HS-27A (cell line): ENCODE measurements at places on chromosomes 2 and 18.
A peak's percentile ranks its signal among the peaks of the same experiment; 100 is the strongest.

DNA sequence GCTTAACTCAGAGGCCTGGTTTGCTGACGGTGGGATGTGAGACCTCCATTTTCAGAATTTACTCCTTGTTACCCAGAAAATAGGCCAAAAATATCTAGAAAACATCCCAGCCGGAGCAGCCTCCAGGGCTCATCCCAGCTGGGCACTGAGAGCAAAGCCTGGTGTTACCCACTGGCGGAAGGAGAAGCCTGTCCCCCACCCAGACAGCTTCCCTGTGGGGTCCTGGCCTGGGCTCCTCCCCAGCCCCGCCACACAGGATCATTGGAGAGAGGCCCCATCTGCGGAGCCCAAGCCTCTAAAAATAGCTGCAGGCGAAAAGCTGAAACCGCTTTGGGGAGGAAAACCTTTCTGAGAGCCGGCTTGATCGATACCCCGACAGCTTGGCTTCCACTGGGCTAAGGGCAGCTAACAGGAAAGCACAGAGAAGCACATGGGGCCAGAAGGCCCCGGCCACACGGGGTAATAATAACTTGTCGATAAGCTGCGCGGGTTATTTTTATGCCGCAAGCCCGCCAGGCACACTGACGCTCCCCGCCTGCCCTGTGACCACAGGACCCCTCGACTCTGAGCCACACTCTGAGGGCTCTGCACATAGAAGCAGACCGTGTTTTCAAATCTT is 26.9 kb upstream of the FAHD2A start:
- no peak for DNase-seq

DNA sequence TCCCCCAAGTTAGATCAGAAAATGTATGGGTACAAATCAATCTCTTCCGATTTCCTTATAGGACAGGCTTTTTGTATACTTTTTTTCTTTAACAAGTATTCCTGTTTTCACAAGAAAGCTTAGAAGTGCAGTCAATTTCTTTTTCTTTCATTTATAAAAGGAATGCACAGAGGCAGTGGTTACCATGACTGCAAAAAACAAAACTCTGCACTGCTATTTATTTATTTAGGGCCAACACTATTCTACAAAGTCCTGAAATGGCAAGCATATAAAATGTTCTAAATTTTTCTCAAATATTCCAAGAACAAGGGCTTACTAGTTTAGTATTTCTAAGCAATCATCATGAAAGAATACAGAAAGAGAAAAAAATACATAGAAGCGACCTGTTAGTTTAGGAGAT is 22.2 kb downstream of the ATAD2B start:
- DNase-seq = no peak

- peak; percentile 51 for DNase-seq
Observed at GRCh38 chr2:47488870-47489584, 86.1 kb downstream of the MSH2 start.

DNA sequence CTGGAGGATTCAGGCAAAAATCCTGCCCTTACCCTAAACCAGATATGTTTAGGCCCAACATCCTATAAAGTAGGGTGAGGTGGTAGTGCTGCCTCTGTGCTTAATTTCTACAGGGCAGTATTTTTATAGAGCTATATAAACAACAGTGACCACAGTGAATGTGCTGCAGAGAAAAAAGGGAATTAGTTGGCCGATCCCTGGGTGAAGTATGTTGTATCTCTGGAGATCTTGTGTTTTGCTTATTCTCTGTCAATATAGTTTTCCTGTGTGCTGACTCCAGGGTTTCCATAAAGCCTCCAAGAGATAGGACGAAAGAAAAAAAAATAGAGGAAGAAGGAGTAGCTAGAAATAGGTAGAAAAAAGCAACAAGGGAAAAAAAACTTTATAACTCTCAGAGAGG is 88.9 kb upstream of the THOC1 start:
- no peak for DNase-seq

GRCh38 chr2:54148391-54148790 is 33.0 kb downstream of the ACYP2 start:
- no peak for DNase-seq

GRCh38 chr18:23568281-23569138 is 17.8 kb downstream of the NPC1 start:
- DNase-seq = no peak

DNA sequence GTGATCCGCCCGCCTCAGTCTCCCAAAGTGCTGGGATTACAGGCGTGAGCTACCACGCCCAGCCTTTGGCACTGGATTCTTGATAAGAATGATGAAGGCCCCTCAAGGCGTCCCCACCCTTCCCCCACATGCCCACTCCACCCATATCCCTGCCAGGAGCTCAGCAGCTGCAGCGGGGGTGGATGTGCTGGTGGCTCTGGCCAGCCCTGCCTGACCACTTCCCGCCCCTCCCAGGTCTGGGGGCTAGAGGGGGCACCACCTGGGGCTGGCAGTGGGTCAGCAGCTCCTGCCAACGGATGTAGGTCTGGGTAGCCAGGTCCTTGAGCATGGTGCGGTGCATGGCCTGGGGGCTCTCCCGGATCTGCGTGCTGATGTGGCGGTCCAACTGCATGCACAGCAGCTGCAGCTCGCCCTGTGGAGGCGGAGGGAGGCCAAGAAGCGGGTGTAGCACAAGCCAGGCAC is 7.8 kb upstream of the SEMA4C start:
- no peak for DNase-seq

DNA sequence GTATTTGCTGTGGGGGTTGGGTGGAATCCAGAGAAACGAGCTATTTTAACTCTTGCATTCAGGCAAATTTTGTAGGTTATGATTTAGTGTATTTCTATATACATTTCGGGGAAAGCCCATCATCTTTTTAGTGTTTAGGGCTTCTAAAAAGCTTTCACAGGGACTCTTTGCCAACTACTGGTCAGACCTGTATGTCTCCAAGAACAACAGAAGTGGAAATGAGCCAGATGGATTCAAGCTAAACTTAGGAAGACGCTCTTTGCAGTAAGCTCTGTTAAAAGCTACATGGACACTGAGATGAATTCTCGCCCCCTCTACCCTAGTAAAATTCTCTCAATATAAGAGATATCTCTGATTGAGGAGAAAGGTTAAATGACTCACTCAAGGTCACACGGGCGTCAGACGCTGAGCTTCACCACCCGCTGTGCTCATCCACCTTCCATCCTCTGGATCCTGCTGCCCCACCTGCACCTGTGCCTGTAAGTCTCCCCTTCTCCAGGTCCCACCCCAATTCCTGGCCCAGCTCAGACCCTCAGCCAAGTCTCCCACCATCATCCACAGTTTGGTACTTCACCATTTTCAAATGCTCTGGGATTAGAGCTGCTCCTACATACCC is 85.6 kb downstream of the MARCHF4 start:
- no peak for DNase-seq
